Transverse colon (tissue), 4 donors: ENCODE measurements at places on chromosomes 7 and 10.

GRCh38 chr10:16865766-16866165, 48.5 kb upstream of the RSU1 start:
- no peak for DNase-seq

DNA sequence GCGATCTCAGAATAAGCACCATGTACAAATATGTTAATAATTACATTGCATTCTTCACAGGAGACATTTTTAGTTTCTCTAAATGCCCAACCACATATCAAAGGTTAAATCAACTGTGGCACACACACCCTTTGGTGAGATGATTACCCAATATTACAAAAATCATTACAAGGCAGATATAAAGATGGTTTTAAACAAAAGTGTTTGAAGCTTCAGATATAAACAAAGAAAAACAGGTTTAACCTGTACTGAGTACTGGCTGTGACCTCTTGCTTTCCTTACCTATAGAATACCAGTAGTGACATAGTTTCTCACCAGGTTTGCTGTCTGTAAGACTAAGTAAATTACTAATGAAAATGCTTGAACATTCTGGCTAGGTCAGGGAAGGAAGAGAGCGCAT, 360.0 kb upstream of the IGFBP3 start:
- no peak for DNase-seq

DNA sequence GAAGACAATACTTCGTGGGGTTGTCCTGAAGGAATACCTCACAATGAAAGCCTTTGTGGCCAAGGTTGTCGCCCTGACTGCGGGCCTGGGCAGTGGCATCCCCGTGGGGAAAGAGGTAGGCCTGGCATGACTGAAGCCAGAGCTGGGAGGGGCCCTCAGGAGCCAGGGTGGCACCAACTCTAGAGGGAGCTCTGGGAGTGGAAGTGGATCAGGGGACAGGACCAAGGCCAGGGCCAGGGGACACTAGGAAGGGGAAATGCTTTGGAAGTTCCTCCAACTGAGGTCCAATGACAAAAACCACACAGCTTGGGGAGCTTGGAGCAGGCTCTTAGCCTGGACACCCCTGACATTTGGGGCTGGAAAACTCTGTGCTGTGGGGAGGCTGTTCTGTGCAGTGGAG, 5.8 kb downstream of the CLCN1 start:
- peak; percentile 61 for DNase-seq

GRCh38 chr7:156177422-156178055, 365.3 kb upstream of the SHH start:
- no peak for DNase-seq

DNA sequence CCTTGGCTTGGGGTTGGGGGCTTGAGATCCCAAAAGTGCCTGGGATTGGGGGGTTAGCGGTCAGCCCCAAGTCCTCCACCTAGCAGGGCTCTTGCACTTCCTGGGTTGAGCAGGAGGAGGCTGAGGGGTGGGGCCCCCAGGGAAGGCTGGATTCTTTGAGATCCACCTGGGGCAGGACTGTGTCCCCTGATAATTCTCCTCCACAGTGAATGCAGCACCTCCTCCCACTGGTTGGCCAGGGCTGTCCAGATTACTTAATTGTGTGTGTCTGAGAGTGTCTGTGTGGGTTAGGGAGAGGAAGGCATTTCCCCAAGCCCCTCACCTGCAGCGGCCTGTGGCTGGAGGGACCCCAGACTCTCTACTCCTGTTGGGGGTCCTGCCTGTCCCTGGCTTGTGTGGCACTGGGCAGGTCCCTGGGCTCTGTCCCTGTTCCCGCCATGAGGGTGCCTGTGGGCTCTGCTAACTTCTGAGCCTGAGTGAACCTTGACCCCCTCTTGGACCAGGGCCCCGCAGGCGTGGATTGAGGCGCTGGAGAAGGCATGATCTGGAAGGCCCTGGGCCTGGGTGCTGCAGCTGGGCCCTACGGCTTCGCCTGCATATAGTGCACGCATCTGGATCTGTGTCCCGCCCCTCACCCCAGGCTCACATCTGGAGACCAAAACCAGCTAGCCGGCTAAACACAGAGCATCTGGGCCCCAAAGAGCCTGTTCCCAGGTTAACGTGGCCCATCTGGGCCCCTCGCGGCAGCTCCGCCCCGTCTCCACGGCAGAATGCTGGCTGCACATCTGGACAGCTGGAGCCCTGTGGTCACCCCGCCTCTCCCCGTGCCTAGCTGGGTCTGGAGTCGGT, 10.4 kb downstream of the TMEM270 start:
- DNase-seq = peak; percentile 26

DNA sequence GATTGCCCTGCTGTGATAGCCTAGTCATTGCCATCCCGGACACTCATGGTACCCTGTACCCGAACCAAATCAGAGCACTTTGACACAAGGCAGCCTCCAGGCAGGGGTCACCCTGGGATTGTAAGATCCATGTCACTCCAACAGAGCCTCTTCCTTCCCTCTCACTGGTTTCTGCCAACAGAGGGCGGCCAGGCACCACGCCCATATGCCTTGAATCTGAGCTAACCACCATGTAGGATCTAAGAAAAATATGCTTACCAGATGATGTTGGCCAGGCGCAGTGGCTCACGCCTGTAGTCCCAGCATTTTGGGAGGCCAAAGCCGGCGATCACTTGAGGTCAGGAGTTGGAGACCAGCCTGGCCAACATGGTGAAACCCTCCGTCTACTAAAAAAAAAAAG, 389.2 kb upstream of the KLF6 start:
- no peak for DNase-seq

DNA sequence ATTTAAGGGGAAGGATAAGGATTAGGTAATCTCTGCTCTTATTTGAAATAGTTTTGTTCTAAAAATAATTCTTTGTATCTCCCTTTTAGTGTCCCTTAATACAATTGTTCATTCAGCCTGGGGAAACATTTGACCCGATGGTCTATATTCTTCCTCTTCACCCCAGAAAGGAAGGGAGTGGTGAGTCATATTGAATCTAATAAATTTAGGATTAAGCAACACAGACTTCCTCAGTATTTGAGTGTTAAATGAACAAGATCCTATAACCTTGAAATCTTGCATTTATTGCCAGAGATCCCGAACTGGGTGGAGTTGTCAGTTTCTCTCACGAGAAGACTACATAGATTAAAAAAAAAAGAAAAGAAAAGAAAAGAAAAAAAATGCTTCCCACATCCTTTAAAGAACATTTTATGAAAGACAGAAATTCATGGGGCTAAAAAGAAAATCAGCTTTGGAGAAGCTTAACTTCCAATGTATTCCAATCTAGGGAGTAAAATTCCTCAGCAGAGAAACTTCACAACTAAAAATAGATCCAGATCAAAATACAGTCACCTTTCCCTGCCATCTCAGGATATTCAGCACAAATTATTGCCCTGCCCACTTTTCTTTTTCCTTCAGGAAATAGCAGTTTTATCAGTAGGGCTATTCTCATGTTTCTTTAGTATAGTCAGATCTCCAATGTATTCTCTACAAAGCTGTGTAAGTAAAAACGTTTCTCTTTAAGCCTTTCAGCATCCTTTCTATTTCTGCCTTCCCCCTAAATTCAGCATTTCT, 82.2 kb downstream of the SEMA3D start:
- no peak for DNase-seq

DNA sequence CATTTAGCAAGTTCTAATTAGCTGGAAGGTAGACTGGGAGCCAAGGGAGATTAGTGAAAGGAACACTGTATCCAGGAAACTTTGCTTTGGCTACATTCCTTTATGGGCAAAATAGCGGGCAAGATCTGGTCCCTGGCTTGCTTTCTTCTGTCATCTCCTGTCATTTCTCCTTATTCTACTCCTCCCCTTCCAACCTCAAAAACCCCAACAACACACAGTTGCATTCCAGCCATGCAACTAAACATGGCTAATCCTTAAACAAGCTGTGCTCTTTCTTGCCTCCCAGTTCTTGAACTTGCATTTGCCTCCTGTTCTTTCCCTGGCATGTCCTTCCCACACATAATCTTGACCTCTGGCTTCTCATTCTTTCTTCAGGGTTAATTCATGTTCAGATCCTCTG, 59.5 kb upstream of the CDCA7L start:
- no peak for DNase-seq

DNA sequence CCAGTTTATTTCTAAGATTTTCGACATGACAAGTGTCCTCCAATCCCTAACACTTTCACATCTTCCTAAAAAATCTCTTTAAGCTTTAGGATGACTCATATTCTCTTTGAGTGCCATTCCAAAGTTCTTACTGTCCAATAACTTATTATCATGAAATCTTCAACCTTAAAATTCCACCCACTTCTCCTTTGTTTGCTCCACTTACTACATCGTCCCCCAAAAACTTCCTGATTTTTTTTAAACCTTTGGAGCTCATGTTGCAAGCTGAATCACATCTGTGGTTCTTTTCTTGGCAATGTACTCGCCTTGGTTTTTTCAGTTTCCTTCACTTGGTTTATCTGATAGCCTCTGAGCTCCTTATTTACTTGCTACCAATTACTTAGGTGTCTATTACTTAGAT, 39.2 kb upstream of the JCAD start:
- DNase-seq = no peak

- DNase-seq = no peak
These were observed 84.5 kb downstream of the SND1 start for GRCh38 chr7:127736511-127736910.

- DNase-seq = no peak
These were observed 3.8 kb downstream of the HTR5A start for GRCh38 chr7:155073922-155074321.

DNA sequence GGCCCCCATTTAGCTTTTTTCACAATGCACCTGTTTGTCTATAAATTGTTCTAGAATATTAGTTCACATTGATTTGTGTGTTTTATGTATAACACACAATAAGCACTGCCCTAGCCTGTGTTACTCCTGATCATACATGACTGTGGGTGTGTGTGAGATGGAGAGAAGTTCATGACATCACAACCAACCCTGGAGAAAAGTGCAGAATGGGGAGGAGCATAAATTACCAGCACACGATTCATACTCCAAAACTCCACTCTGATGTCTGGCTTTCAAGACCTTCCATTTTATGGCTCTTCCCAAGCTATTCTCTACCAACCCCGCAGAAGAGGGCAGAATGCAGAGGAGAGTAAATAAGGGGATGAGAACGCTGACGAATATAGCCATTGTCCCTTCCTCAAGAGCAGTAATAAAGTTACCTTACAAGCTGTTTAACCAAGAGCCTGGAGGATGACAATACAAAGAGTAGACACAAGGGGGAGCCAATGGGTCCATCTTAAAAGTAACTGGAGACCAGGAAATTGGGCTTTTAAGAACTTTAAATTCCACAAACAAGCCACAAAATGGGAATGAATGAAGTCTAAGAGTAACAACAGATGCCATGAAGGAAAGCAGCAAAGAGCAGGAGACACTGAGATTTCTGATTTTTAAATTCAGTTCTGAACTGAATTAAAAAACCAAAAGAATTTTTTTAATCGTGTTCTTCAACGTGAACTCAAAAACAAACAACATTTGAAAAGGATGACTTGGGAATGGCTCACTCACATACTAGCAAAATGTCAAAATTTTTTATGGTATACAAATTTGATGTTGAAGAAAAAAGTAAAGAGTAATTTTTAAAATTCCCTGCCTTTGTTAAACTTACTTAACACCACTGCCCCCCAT, 159.6 kb downstream of the PARD3 start:
- DNase-seq = peak; percentile 56

DNA sequence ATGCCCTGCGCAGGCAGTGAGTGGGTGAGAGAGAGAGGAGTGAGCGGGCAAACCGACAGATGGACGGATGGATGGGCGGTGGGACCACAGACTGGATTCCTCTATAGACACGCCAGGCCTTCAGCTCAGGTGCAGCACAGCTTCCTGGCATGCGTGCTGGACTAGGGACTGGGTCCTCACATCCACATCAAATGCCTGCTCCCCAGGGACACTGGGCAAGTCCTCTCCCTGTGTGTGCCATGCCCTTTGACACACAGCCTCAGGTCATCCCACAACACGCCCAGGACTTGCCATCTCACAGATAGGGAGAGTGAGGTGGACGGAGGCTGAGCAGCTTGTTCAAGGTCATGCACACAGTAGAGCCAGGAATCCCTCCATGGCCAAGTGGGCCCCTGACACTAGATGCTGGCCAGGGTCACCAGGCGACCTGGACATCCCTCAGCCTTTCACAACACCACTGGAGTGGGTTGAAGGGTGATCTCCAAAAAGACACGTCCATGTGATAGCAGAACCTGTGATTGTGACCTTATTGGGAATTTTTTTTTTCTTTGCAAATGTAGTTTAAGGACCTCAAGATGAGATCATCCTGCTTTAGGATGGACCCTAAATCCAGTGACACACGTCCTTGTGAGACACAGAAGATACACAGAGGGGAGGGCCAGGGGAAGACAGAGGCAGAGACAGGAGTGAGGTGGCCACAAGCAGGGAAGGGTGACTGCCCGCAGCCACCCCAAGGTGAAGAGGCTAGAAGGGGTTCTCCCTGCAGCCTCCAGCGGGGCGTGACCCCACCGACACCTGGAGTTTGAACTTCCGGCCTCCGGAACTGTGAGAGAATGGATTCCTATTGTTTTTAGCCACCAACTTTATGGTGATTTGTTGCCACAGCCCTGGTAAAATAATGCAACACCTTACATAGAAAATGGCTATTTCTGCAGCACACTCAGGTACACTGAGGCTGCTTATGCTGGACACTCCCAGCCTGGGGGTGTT, 155.0 kb upstream of the CHST15 start:
- DNase-seq = peak; percentile 3

- no peak for DNase-seq
These were observed 1087.0 kb upstream of the LRRTM3 start for GRCh38 chr10:65838811-65839210.

GRCh38 chr7:2608921-2609411, 22.8 kb upstream of the TTYH3 start:
- no peak for DNase-seq

- no peak for DNase-seq
These were observed 69.1 kb upstream of the PTER start for GRCh38 chr10:16367621-16368292.

DNA sequence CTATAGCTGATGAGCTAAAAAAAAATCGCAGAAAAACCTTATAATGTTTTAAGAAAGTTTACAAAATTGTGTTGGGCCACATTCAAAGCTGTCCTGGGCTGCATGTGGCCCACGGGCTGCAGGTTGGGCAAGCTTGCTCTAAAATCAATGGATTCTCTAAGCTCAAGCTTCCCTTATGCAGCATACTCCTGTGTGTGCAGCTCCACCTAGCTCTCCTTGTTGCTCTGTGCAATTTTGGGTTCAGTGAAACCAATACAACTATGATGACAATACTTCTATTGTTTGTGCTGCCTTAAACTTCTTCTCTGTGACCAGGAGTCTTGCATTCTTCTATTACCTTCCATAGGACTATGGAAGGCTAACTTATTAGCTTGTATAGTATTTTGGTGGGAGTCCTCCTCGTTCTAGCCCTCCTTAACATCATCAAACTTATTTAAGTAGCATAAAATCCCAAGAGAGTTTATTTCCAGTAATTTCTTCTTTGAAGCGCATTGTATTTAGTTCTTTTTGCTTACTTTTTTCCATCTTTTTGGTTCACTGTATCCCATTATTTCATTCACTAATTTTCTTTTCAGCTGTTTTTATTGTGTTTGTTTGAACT, 170.9 kb upstream of the SMIM30 start:
- DNase-seq = no peak

DNA sequence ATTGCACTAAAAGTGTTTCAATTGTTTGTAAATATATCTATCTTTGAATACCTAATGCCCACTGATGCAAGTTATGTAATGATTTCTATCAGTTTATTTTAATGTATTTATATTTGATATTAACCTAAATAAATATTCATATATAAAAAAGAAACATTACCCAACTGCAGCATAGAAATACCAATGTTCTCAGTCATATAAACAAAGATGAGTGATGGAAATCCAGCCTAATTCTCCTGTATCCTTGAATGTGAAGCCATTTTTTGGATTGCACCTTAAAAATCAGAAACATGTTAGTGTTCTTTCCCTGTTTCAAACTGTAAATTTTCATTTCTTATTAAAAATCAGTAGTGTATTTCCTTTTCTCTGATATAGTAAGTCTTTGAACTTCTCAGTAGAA, 305.8 kb upstream of the GNAI1 start:
- no peak for DNase-seq
